ENCODE measurements at places on chromosomes 12 and 14.

DNA sequence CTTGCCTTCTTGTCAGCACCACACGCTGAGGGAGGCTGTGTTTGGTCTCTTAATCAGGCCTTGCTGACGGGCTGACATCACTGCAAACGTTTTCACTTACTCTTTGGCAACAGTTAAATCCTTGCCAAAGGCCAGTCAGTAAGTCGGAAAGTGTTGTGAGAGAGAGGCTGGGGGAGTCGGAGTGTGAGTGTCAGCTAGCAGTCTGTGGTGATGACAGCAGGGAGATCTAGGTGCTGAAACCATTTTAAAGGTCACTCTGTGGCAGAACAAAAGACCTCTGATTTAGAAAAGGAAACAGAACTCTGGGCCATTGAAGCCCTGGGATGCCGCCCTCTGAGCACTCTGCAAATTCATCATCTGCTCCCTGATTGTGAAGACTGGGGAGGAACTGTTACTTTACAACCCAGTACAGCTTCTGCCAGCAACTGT is 143.5 kb downstream of the PAX9 start:
- DNase-seq = no peak

DNA sequence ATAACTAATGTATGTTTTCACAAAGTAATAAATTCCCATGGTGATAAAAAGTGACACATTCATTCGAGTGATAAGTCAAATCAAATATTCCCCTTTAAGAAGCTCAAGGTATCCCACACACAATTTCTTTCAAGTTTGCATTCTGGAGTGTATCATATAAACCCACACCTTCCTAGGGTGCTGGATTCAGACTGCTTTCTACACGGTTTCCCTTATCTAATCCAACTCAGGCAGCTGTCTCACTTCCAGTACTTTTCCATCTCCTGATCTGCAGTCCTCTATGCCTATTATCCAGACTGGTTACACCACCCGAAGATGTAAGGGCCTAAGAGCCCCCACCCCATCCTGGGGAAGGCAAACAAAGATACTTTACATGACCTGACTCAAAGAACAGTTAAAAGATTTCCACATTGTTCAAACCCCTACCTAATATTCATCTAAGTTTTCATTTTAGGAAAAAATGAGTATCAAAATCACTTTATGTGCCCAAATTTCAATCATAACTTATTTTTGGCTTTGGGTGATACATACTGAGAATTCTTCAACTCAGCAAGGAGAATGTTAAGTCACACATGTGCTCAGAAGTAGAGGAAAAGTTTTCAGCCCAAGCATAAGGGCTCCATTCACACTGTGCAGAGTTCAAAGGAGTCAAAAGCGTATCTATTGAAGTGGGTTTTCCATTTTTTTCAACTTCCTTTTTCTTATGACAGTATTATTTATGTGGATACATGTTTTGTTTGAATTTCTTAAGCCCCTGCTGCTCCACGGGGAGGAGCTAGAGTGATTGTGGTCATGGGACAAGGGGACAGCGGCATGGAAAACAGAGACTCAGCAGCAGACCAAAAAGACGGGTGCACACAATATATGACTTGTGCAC is 41.8 kb downstream of the CORO1C start:
- DNase-seq = peak; percentile 41

GRCh38 chr14:54577494-54577893 is 10.6 kb downstream of the SAMD4A start:
- no peak for DNase-seq

GRCh38 chr14:101707863-101708620 is 53.5 kb upstream of the PPP2R5C start:
- DNase-seq = no peak

DNA sequence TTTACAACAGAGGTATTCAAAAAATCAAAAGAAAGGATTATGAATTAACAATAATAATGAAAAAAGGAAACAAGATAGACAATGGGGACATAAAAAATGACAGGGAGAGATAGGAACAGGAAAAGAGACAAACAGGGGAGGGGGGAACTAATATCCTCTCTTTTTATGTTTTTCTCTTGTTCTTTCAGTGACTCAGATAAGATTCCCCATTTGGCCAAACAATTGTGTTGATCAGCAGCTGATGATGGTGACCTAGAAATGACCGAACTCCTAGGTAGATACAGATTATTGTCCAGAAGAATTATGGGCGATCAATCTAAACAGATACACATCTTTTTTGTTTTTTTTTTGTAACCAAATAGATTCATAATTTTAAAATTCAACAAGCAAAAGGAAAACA is 1277.2 kb upstream of the FLRT2 start:
- no peak for DNase-seq

DNA sequence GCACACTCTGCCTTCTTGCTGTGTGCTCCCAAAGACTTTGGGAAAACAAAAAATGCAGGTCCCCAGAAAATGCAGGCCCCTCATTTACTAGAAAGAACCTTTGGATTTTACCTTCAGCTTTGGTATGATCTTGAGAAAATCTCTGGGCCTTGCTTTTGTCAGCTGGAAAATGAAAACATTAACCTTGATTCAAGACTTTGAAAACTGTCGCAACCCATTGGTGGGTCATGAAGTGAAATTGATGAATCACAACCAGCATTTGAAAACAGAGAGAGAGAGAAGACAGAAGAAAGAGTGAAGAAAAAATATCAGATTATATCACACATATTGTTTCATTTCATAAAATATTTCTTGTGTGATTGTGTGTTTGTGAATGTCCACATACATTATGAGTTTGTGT is 322.5 kb downstream of the ZFP36L1 start:
- DNase-seq = no peak

GRCh38 chr12:124107351-124107750 is 134.3 kb downstream of the ZNF664 start:
- no peak for DNase-seq

DNA sequence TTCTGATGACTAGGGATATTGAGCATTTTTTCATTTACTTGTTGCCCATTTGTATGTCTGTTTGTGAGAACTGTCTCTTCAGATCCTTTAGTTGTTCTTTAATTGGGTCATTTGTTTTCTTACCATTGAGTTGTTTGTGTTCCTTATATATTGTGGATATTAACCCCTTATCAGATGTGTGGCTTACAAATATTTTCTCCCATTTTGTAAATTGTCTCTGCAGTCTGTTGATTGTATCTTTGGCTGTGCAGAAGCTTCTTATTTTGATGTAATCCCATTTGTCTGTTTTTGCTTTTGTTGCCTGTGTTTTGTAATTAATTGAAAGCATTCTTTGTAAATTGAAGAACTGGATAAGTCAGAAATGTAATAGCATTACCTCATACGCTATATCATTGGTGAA is 459.1 kb upstream of the FOXG1 start:
- DNase-seq = no peak

DNA sequence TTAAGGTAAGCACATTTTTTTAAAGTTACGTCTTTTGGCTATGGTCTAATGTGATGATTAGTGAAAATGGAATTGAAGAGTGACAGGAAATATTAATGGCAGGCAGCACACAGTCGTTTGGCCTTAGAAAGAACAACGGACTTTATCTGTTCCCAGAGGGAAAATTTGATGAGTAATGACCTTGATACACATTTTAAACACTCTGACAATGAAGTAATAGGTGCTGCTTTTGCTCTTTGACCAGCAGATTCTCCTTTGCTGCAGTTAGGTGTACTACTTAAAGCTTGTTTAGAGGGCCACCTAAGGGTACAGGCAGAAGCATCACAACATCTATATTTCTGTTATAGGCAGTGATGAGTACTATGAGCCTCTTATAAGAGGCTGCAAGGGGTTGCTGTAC is 27.1 kb upstream of the RNU6-8 start:
- no peak for DNase-seq

- no peak for DNase-seq
Observed at GRCh38 chr12:18148961-18149360, 59.0 kb upstream of the RERGL start.

GRCh38 chr12:57008178-57008577 is 1.8 kb upstream of the ZBTB39 start:
- DNase-seq = no peak

DNA sequence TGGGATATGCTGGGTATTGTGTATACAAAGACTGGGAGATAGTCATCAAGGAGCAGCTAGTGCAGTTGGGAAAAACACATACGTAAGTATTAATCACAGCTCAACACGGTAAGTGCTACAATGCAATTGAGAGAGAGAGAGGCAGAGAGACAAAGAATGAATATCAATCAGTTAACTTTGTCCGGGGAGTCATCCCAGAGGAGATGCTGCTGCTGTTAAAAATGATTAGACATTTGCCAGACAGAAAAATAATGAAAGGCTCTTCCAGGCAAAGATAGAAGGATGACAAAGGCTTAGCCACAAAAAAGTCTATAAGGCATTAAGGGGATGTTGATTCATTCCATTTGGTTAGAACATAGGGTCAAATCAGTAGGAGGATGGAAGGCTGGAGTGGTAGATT is 45.1 kb downstream of the AKAP6 start:
- DNase-seq = no peak

GRCh38 chr12:106633451-106633823 is 50.6 kb downstream of the RFX4 start:
- no peak for DNase-seq

GRCh38 chr14:30297876-30298795 is 260.8 kb upstream of the G2E3 start:
- DNase-seq = no peak

GRCh38 chr12:126347421-126347820 is 1282.2 kb downstream of the AACS start:
- no peak for DNase-seq

GRCh38 chr14:75972801-75973421 is 8.9 kb downstream of the TGFB3 start:
- DNase-seq = no peak

DNA sequence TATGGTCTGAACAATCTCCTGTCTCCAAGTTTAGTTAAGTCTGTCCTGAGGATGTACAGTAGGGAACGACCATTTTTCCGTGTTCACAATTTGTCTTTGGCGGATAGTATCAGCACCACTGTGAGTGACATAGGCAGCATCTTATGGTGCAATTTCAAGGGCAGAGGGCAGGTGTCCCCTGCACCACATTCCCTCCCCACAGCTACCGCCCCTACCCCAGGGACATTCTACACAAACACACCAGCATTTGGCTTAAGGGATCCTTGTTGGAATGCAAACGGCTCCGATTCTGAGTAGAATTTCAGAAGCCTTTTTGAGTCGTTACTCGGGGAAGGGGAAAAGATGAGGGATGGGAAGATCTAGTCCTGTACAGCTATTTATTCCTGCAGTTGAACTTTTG is 25.1 kb upstream of the DICER1 start:
- no peak for DNase-seq

DNA sequence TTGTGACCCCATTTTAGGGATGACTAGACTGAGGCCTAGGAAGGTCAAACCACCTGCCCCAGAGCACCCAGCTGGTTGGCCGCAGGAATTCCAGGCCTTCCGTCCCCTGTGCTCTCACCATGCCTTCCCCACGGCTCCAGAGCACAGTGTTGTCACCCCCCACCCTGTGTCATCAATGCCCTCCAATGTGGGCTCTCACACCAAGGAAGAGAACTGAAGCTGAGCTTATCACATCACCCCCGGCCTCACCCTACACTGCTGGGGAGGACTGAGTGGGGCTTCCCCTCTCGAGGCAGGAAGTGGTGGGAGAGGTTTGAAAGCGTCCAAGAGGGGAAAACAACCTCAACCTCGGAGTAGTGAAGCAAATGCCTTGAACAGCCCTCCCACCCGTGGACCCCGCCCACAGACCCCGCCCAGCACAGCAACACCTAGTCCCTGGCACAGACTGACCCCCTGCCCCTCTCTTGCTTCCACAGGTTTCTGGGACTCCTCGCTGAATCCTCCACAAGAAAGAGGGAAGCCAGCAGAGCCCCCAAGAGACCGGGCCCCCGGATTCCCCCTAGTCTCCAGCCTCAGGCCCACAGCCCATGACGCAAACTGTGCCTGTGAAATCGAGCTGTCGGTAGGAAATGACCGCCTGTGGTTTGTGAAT is 97.2 kb downstream of the LGMN start:
- DNase-seq = peak; percentile 16

DNA sequence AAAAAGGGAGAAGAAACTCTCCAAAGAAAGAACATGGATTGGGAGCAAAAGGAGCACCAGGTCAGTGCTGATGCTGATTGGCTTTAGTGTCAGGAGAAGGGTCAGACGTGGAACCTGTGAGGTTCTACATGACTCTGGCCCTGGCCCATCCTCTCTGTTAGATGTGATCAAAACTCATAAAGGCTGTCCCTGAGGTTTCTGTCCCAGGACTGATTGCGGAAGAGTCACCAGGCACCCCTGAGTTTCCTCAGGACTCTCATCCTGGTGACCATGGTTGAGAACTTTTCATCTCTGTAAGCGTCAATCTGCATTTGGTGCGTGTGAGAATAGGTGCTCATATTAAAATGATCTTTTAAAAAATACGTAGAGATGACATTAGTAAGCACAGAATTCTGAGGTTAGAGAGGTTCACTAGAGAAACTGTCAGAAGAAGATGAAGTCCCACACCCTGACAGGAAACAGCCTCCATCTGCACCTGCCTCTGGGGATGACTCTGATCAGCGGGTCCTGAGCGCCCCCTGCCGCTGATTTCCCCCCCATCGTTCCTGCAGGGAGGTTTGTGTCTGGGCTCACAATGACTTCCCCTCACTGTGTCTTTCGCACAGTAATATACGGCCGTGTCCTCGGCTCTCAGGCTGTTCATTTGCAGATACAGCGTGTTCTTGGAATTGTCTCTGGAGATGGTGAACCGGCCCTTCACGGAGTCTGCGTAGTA is 741.8 kb downstream of the TMEM121 start:
- DNase-seq = no peak

DNA sequence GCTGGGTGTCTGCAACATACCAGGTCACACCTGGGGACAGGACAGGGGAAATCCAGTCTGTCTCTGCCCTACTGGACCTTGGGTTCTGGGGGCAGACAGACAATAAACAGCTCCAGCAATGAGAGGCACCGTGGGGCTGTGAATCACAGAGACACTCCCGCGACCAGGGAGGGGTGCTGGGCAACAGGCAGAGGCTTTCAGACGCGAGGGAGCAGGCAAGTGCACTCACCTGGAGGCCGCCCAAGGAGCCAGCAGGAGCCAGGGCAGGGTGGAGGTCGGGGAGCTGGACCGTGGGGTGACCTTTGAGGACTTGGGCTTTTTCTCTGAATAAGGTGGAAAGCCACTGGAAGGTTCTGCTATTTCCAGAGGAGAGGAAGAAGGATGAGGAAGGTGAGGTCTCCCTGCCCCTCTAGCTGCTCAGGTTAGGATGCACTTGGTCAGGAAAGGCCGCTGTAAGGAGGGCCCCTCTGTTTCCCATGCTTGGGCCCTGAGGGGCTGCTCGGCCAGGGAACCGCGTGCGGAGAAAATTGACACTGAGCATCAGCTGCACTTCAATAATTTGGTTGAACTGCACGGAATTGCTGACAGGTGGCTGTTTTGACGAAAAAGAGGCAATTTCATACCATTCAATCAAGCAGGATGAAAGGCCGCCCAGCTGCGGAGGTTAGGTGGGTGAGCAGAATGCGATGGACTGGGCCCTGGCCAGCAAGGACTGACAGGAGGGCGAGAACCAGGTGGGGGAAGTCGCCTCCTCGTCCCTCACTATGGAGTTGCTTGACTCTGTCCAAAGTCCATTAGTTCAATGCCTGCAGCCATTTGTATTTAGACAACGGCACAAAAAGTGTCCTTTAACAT is 42.2 kb downstream of the JAG2 start:
- DNase-seq = no peak

GRCh38 chr12:131747276-131748177 is 36.6 kb downstream of the SFSWAP start:
- no peak for DNase-seq
